ENCODE measurements at places on chromosomes 4 and X. TPM values are rescaled to one million over a fixed set of nuclear protein-coding genes. Genes with fewer than 3 reads are reported as not detected.

Gene CCDC120
- 1.6 TPM for total RNA-seq

Gene ABLIM2
- 43.5 TPM for total RNA-seq

DNA sequence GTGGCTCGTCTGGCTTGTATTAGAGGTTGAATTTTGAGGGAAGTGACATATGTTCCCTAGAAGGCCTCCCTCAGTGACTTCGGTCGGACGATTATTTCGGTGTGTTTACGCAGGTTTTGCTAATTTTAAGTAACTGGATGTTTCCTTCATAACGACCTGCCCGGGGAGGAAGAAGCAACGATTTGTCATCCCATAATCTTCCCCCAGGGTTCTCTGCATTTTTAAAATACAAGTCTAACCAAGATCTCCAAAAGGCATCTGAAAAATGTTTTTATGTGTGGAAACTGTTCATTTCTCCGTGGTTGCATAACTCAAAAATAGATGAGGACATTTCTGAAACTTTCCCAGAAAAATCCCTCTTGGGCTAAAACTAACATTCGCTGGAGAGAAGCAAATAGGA lies 195.4 kb downstream of the SHOX start:
- H3K36me3 ChIP-seq, result no peaks in the 10 kb centered on the region
- no peak overlapping the region for H3K4me3 ChIP-seq
- DNase-seq, result no peak
- no peak overlapping the region for H3K27ac ChIP-seq
- H3K27me3 ChIP-seq, result no peaks in the 10 kb centered on the region
- no peaks in the 10 kb centered on the region for H3K4me1 ChIP-seq

DNA sequence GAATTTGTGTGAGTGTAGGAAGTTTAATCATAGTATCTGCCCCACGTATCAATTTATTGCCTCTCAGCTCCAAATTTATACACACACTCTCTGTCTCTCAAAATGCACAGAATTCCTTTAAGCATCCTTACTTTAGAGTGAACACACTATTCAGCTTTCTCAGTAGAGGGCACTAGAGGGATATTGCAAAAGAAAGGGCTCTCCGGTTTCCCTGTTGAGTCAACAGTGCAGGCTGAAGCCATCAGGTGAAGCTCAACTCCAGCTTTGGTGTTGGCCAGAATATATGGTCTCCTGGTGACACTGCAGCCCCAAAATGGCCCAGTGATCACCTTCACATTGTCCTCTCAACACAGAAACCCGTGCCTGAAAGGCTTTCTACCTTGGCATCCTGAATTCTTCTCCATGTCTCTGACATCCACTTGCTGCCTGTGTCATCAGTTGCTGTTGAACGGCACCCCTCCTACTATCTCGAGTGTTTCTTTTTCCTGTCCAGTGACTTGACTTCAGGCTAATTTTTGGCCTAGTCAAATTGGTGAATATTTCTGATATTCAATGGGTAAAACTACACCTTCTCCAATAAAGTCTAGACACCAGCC lies 670.5 kb downstream of the GABRG1 start:
- H3K27me3 ChIP-seq, result no peaks in the 10 kb centered on the region
- H3K36me3 ChIP-seq, result no peaks in the 10 kb centered on the region
- no peak overlapping the region for H3K27ac ChIP-seq
- no peak overlapping the region for H3K4me3 ChIP-seq
- DNase-seq, result no peak
- no peaks in the 10 kb centered on the region for H3K4me1 ChIP-seq

Gene UGT8
- total RNA-seq, result not detected

Gene PCDH18
- total RNA-seq, result 3.4 TPM
